Activated CD4-positive, alpha-beta memory T cell treated with anti-CD3 and anti-CD28 coated beads, Interleukin-2, amount 10 ng/mL, durations not matched to agents 7 days and 5 days (primary cell): ENCODE measurements at places on chromosomes 3 and 15. TPM values are rescaled to one million over a fixed set of nuclear protein-coding genes. Genes with fewer than 3 reads are reported as not detected.
A peak's percentile ranks its signal among the peaks of the same experiment; 100 is the strongest.

The CD200 gene
- total RNA-seq, result 9.2 TPM

The GPR27 gene
- 3.1 TPM for total RNA-seq

The DUOXA1 gene
- not detected for total RNA-seq

The RETNLB gene
- not detected for total RNA-seq

The RYR3 gene
- not detected for total RNA-seq

The TASOR gene
- 75.6 TPM for total RNA-seq

The SLC22A14 gene
- not detected for total RNA-seq

The ABHD5 gene
- 14.5 TPM for total RNA-seq

The BOC gene
- total RNA-seq, result not detected

DNA sequence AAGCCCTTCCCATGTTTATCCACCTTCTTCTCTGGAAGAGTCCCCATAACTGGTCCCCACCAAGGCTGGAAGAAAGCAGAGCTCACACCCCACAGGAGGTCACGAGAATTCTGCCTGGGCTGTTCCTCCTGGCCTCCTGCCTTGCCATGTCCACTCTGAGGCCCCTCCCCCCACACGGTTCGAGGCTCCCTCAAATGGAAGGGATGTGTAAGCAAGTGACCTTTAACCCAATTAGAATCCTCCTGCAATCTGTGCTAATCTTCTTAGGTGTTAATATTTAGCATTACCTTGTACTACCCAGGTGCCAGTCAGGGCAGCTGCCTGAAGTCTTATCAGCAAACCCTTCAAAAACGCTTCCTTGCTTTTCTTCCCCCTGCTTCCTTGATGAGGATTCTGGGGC, 32.4 kb upstream of the DYNC1LI1 start:
- DNase-seq, result no peak
- H3K4me3 ChIP-seq, result no peak overlapping the region
- no peaks in the 10 kb centered on the region for H3K4me1 ChIP-seq
- H3K27me3 ChIP-seq, result peaks cover 11% of the 10 kb centered on the region

DNA sequence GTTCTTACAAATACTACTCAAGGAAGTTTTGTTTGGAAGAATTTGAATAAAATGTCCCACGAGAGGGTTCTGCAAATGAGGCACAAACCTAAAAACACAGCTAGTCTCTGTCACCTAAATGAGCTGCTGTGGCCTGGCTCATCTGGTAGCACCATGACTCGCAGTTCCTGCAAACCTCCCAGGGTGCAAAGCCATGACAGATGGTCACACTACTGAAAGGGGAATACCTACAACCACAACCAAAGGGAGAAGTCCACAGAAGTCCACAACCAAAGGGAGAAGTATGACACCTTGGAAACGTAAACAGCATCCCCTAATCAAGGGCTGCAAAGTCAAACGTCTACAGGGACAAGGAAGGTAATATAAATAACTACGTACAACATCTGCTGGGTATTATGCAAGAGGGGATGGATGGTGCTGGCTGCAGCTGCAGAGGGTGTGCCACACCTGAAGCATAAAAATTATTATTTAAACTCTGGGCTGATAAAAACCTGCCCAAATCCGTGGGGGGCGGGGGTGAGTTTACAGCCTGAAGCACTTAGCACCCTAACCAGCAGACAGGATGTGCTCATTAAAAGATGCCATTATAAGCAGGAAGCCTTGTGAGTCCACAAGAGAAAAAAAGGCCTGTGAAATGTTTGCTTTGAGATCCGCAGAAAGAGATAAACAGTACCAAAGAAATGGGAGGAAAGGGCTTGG, 184.0 kb downstream of the MAGI1 start:
- DNase-seq, result no peak
- no peak overlapping the region for H3K27ac ChIP-seq
- no peak overlapping the region for H3K4me3 ChIP-seq
- no peaks in the 10 kb centered on the region for H3K27me3 ChIP-seq

- no peak overlapping the region for H3K4me3 ChIP-seq
- no peaks in the 10 kb centered on the region for H3K4me1 ChIP-seq
- no peak overlapping the region for H3K27ac ChIP-seq
- no peaks in the 10 kb centered on the region for H3K27me3 ChIP-seq
- no peaks in the 10 kb centered on the region for H3K36me3 ChIP-seq
These were observed 493.9 kb downstream of the NLGN1 start for GRCh38 chr3:173891272-173892100.

DNA sequence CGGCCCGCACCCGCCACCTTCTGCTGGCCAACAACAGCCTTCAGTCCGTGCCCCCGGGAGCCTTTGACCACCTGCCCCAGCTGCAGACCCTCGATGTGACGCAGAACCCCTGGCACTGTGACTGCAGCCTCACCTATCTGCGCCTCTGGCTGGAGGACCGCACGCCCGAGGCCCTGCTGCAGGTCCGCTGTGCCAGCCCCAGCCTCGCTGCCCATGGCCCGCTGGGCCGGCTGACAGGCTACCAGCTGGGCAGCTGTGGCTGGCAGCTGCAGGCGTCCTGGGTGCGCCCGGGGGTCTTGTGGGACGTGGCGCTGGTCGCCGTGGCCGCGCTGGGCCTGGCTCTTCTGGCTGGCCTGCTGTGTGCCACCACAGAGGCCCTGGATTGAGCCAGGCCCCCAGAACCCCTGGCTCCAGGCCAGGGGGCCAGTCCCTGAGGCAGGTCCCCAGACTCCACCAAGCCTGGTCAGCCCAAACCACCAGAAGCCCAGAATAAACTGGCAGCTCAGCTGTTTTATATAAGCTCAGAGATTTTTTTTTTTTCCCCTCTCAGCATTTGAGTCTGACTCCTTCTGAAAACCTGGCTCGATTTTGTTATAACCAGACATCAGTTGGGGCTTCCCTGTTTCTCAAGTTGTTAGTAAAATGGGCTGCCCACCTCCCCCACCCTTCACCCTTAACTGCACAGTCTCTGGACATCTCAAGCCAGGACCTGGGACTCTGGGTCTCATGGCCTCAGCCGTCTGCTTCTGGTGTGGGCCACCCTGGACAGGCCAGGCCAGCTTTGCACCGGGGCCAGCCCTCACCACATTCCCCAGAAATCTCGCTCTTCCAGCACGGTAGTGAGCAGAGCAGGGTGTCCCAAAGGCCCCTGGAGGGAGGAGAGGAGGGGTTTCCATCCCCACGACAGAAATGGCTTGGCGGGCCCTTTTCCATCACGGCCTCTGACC, 1.6 kb downstream of the GP9 start:
- H3K4me3 ChIP-seq, result no peak overlapping the region
- no peaks in the 10 kb centered on the region for H3K36me3 ChIP-seq
- H3K27me3 ChIP-seq, result peaks cover 5% of the 10 kb centered on the region
- H3K27ac ChIP-seq, result no peak overlapping the region
- DNase-seq, result no peak

- no peak overlapping the region for H3K27ac ChIP-seq
- no peak overlapping the region for H3K4me3 ChIP-seq
- H3K4me1 ChIP-seq, result no peaks in the 10 kb centered on the region
- no peaks in the 10 kb centered on the region for H3K27me3 ChIP-seq
These were observed 268.2 kb upstream of the LYSMD4 start for GRCh38 chr15:100001405-100001804.

DNA sequence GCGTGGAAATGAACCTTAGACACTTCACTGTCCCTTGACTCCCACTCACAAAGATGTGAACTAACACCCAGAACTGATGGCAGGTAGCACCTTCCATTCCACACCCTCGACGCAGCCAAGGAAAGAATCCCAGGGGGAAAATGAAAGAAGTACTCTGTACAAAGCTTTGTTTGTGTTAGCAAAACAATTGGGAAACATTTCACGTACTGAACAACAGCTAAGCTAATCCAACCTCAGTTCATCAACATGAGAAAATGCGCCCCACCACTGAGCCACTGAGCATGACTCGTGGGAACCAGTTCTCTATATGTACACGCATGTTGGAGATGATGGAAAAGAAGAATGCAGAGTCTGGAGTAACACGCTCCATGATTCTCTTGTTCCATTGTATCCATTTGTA, 32.0 kb downstream of the CORO2B start:
- H3K4me1 ChIP-seq, result no peaks in the 10 kb centered on the region
- no peaks in the 10 kb centered on the region for H3K36me3 ChIP-seq
- H3K27ac ChIP-seq, result no peak overlapping the region
- H3K27me3 ChIP-seq, result peaks cover 16% of the 10 kb centered on the region
- DNase-seq, result no peak
- H3K4me3 ChIP-seq, result no peak overlapping the region

DNA sequence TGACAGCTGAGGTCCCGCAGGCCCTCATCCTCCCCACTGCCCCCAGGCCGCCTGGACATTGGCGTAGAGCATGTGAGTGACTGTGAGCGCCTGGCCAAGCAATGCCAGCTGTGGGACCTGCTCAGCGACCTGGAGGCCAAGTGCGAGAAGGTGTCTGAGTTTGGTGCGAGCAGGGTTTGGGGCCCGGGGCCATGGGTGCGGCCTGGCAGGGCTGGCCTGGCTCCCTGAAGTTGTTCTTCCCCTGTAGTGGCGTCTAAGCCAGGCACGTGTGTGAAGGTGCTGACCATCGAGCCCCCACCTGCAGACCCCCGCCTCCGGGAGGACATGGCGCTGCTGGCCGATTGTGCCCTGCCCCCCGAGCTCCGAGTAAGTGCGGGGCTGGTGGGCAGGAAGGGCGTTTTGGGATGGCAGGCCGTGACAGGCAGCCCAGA, 4.2 kb downstream of the ABTB1 start:
- peaks cover 22% of the 10 kb centered on the region for H3K4me1 ChIP-seq
- H3K27ac ChIP-seq, result no peak overlapping the region
- no peak overlapping the region for H3K4me3 ChIP-seq
- peaks cover under 1% of the 10 kb centered on the region for H3K36me3 ChIP-seq

- H3K27ac ChIP-seq, result peak overlapping the region; percentile 28
- peaks cover 14% of the 10 kb centered on the region for H3K36me3 ChIP-seq
- no peak for DNase-seq
- peaks cover 27% of the 10 kb centered on the region for H3K4me1 ChIP-seq
- peak overlapping the region; percentile 80 for H3K4me3 ChIP-seq
These were observed 580 bp upstream of the MAGEF1 start for GRCh38 chr3:184712248-184713039.

DNA sequence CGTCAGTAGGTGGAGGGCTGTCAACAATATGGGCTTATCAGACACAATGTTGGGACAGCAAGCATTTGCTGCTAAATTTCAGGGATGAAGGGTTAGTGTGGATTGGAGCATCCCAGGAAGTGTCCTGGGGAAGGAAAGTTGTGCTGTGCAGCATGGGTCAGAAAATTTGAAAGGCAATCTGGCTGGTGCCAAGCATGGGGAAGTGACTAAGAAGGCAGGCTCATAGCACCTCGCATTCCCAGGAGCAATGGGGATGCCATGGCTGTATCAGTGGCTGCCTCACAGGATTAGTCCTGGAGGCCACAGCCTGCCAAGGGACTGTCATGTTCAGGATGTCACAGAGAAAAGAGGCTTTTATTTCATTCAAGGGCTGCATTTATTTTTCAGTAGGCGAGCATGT, 322.4 kb upstream of the TRIM42 start:
- H3K36me3 ChIP-seq, result no peaks in the 10 kb centered on the region
- peaks cover 1% of the 10 kb centered on the region for H3K27me3 ChIP-seq
- H3K4me3 ChIP-seq, result no peak overlapping the region
- no peak overlapping the region for H3K27ac ChIP-seq
- no peaks in the 10 kb centered on the region for H3K4me1 ChIP-seq

DNA sequence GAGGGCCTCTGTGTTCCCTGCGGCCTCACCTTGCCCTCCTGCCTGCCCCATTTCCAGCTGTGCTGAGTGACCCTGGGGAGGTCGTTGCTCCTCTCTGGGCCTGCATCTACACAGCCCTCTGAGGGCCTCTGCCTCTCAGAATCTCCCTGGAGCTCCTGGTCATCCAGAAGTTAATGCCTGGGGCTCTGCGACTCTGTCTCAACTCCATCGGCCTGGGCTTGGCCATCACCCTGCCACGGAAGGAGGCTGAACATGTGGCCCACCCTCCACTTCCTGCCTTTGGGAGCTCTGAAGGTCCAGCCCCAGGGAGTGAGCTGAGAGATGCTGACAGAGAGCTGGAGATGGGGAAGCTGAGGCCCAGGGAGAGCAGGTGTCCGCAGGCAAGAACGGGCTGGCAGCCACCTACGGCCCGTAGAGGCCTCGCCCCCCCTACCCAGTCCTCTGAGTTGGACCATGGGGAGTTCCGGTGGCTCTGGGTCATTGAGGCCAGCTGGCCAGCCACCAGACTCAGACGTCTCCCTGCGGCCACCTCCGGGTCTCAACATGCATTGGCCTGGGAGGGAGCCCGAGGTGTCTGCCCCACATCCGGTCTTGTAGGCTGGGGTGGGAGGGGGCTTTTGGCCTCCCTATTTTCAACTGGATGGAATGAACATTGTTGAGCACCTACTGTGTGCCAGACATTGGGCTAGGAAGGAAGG, 34.2 kb downstream of the GRIP2 start:
- H3K4me1 ChIP-seq, result no peaks in the 10 kb centered on the region
- DNase-seq, result no peak
- no peak overlapping the region for H3K4me3 ChIP-seq

DNA sequence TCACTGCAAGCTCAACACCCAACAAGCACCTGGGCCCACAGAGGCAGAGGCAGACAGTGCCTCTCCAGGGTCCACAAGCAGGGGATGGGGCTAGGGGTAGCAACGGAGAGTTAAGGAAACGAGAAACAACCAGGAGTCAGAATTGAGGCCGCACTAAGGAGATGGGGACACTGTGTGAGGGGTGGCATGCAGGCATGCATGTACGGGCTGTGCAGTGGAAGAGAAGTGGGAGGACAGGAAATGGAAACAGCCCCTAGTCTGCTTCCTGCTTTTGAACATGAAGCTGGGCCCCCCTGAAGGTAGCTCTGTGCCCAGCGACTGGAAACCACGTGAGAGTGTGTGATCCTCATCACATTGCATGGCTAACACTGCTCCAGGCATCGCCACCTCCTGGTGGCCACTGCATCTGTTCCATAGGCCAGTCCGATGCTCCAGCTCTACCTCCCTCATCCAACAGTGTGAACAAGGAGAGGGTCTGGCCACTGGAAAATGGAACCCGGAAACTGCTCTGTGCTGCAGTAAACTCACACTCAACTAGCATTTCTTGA, 44.0 kb downstream of the XXYLT1 start:
- H3K36me3 ChIP-seq, result no peaks in the 10 kb centered on the region
- peaks cover 2% of the 10 kb centered on the region for H3K27me3 ChIP-seq
- no peaks in the 10 kb centered on the region for H3K4me1 ChIP-seq

DNA sequence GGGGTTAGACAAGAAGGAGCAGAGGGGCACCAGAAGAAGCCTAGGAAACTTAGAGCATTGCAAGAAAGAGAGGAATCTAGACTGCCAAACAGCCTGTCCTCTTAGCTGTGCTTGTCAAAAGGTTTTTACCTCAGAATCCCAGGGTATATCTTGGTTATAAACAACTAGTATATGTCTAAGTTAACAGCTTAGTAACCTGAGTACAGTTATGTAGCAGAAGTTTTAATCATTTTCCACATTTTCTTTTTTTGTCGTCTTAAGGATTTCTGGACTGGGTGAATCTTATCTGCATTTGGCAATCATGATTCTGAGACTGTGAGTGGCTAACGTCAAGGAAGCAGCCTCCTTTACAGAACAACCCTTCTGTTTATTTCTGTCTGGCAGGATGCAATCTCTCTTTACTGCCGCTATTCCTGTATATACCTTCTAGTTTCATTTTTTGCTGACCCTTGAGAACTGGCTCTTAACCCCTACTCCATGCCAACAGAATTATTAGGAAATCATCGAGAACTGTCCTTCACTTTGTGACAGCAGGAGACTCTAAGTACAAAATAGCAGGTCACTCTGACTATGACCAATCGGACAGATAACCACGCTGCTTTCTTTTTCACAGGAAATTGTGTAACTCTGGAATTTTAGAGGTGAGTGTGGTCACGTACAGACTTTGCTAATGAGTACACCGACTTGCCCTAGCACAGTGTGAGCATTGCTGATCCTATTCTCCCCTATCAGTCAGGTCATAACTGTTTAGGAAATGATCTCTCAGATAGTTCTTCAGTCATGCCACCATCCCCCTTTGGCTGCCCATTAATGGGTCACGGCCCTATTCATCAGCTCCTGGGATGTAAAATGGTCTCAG, 3.3 kb upstream of the CP start:
- peak; percentile 31 for DNase-seq
- peaks cover 22% of the 10 kb centered on the region for H3K4me1 ChIP-seq
- H3K27me3 ChIP-seq, result peaks cover 3% of the 10 kb centered on the region
- H3K36me3 ChIP-seq, result no peaks in the 10 kb centered on the region
- H3K4me3 ChIP-seq, result peak overlapping the region; percentile 69
